ENCODE measurements at places on chromosomes 16 and 17. TPM values are rescaled to one million over a fixed set of nuclear protein-coding genes. Genes with fewer than 3 reads are reported as not detected.

C17orf50 gene
- total RNA-seq = not detected

CACNG1 gene
- total RNA-seq = not detected

KCNH4 gene
- 0.06 TPM for total RNA-seq

ARHGDIA gene
- 78.9 TPM for total RNA-seq

MT1A gene
- total RNA-seq = not detected

DNA sequence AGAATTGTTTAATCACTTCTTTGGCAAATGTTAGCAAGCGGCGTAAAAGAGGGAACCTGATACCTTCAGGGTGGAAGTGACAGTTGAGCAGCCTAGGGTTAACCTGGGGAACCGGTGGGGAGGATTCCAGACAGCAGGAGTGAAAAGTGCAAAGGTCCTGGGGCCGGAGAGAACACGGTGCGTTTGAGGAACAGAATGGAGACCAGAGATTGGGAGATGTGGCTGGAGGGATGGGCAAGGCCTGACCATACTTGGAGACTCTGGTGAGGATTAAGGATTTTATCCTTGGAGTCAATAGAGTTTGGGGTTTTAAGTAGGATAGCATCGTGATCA, 2.3 kb upstream of the ZNF500 start:
- DNase-seq = no peak

- DNase-seq = peak; percentile 27
Measured at GRCh38 chr16:73054813-73055482, 7.0 kb upstream of the ZFHX3 start.

GRCh38 chr17:14622615-14623101, 321.8 kb downstream of the HS3ST3B1 start:
- DNase-seq = peak; percentile 56

GRCh38 chr16:73996624-73997339, 299.8 kb upstream of the PSMD7 start:
- no peak for DNase-seq

GRCh38 chr17:79520167-79521165, 90.4 kb downstream of the RBFOX3 start:
- DNase-seq = no peak

- no peak for DNase-seq
Measured at GRCh38 chr17:428414-428813, 75.8 kb upstream of the RPH3AL start.

GRCh38 chr16:60230666-60231065, 1496.5 kb upstream of the GOT2 start:
- DNase-seq = no peak

DNA sequence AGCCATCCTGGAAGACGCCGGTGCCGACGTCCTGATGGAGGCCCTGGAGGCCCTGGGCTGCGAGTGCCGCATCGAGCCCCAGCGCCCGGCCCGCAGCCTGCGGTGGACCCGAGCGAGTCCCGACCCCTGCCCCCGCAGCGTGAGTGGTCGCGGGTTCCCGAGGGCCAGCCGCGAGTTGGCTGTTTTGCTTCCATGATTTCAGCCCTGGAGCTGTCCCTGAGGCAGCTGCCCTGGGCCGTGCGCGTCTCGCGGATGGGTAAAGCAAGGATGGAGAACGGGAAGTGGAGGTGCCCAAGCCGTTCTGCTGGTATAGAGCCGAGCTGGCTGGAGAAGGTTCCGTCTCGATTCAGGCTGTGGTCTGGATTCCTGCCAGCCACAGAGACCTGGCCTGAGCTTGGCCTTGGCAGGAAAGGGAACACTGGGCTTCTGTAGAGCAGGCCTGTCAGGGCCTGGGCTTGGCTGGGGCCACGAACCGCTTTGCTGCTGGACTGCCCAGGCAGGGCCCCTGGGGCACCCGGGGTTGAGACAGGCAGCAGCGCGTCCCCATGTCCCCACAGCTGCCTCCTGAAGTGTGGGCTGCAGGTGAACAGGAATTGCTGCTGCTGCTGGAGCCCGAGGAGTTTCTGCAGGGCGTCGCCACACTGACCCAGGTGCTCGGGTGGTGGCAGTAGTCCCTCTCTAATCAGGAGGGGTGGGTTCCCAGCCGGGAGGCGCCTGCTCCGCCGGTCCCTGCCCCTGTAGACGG, 941 bp upstream of the MRPS34 start:
- DNase-seq = no peak

DNA sequence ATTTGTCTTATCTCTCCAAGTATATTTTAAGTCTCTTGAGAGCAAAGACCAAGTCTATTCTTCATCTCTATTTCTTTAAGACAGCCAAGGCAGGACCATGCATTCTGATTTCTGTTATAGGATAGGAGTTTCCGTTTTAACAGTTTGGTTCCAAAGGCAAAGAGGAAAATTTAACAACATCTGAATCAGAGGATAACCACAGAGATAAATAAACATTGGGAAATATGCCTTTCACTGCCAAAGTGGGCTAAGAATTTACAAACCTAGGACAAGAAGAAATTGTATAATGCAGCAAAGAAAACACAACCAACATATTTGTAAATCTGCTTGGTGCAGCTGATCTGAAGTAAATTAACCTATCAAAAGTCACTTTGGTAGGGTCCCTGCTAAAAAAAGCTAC, 37.7 kb downstream of the USP32 start:
- DNase-seq = peak; percentile 84

DNA sequence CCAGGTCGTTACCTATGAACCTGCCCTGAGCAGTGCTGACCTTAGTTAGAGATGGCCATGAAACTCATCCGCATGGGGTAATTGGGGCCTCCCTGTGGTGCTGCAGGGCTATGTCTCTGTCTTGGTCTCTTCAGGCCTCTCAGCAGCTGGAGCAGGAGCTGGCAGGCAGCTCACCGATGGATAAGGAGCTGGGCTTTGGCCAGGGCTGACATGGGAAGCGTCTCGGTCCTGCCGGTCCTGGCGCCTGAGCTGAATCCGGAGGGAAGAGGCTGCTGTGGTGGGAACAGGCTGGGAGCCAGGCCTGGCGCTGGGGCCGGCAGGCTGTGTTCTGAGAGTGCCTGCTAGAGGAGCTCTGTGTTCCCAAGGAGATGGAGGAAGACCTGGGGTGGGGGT, 10.1 kb downstream of the IL32 start:
- DNase-seq = no peak

- DNase-seq = no peak
Measured at GRCh38 chr16:89350701-89351380, 133.3 kb downstream of the ZNF778 start.

- no peak for DNase-seq
Measured at GRCh38 chr17:40312893-40313667, 4.1 kb downstream of the RARA start.

- DNase-seq = no peak
Measured at GRCh38 chr16:73237601-73238000, 189.7 kb upstream of the ZFHX3 start.

DNA sequence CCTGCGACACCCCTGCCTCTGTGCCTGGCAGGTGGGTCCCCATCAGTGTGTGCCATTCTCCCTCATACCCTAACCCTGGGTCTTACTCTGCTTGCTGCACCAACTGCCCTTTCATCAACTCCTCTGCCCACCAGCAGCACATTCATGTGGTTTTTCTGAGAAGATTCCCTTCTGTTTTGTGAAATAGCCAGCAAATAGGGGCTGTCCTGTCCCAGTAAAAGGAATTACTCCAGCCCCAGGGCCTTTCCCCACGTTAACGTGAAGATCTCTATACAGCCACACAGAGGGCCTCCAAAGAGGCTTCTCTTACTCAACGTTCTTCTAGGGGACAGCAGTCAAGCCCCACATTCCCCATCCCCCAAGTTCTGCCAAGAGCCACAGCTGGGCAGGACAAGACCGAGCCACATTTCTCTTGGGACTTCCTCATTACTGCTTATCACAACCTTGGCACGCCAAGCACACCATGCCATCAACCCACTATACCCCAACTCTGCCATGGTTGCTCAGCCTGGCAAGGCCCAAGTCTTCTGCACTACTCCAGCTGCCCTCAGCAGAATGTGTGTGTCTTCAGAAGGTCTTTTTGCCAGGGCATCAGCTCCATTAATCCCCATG, 18.7 kb upstream of the CCL2 start:
- no peak for DNase-seq

Data from H4 (cell line).